ENCODE measurements at places on chromosomes 7 and 10.

- no peak for DNase-seq
Measured at GRCh38 chr7:91953618-91954017, 13.0 kb downstream of the AKAP9 start.

DNA sequence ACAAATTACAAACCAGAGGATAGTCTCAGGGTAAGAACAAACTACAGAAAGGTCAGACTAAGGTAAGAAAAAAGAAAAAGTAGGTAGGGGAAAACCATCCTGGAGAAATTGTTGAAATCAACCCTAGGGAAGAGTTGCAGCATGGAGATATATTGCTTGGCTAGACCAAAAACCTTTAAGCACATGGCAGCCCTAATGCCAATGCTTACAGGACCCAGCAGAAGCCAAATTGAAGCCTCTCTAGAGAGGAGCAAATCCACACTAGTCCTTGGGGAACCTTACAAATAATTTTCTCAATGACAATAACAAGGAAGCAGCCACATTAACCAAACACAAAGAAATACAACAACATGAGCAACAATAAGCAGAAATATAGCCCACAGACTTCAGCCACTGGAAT lies 81.9 kb downstream of the CNOT4 start:
- DNase-seq = no peak

GRCh38 chr10:51569467-51569866 lies 129.9 kb downstream of the CSTF2T start:
- no peak for DNase-seq

DNA sequence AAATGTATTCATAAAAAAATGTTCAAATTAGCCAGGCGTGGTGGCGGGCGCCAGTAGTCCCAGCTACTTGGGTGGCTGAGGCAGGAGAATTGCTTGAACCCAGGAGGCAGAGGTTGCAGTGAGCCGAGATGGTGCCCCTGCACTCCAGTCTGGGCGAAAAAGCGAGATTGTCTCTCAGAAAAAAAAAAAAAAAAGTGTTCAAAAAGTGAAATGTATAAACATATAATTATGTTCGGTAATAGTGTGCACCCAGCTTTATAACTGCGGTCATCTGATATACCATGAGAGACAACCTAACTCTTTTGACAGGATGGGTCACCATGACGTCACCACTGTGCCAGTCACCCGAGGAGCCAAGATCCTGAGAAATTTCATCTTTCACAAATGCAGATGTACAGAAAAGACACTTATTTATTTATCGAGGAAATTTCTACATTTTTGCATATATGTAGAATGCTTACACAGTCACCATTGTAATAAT lies 594 bp upstream of the RP9 start:
- no peak for DNase-seq

GRCh38 chr10:21076381-21076780 lies 179.3 kb upstream of the NEBL start:
- DNase-seq = no peak

GRCh38 chr10:113027230-113027573 lies 77.2 kb downstream of the TCF7L2 start:
- no peak for DNase-seq

DNA sequence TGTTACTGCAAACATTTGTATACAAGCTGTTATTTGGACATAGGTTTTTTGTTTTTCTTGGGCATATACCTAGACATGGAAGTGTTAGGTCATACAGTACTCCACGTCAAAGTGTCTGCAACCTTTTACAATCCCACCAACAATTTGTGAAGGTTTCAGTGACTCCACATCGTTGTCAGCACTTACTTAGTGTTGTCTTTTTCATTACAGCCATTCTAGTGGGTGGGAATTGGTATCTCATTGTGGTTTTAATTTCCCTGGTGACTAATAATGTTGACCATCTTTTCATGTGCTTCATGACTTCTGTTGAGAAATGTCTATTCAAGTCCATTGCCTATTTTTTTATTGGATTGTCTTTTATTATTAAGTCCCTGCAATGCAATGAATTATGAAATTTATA lies 95.0 kb downstream of the UBE3C start:
- peak; percentile 12 for DNase-seq

DNA sequence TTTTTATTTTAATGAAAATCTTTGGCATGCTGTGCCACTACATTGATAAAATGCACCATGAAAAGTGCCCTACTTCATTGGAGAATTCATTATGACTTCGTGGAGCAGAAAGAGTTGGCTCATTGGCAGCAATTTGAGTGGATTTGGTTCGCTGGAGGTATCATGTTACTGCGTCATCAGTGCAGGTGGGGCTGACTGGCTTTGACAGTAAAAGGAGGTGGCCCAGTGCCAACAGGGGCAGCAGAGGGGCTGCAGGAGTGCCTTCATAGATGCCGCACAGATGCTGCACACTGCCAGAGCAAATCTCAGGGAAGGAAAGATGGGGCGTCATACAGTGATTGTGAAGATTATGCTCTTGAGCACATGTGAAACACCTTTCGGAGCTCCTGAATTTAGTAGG lies 22.2 kb downstream of the FZD1 start:
- DNase-seq = no peak

DNA sequence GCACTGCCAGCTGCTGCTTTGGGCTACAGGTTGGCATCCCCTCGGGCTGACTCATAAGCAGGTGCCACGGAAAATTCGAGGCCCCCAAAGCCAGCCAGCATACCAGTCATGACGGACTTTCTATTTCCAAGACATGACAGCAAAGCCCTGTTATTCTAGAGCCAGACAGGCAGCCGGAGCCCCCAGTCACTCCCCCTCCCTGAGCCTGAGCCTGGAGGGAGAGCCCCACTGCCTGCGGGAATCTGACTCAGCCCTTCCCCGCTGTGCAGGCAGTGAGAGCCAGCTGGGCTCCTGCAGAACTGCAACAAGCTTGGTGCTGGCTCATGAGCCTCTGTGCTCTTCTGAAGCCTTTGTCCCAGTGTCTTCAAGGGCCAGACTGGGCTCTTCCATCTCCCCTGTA lies 15.8 kb downstream of the BTBD16 start:
- DNase-seq = peak; percentile 76

- DNase-seq = no peak
Measured at GRCh38 chr10:22875581-22875980, 52.3 kb upstream of the ARMC3 start.

- DNase-seq = peak; percentile 84
Measured at GRCh38 chr10:15324611-15325010, 46.5 kb downstream of the FAM171A1 start.

All from astrocyte (in vitro differentiated cells and primary cell).